ENCODE measurements at places on chromosomes 16 and 17.
A peak's percentile ranks its signal among the peaks of the same experiment; 100 is the strongest.

GRCh38 chr16:23195366-23195978 is 12.9 kb downstream of the SCNN1G start:
- ATAC-seq, result peak; percentile 79

GRCh38 chr17:57210972-57211411 is 45.3 kb upstream of the MSI2 start:
- ATAC-seq, result no peak

GRCh38 chr17:39777534-39778365 is 40.0 kb downstream of the GRB7 start:
- no peak for ATAC-seq

- no peak for ATAC-seq
Observed at GRCh38 chr16:51710905-51711563, 560.0 kb upstream of the SALL1 start.

DNA sequence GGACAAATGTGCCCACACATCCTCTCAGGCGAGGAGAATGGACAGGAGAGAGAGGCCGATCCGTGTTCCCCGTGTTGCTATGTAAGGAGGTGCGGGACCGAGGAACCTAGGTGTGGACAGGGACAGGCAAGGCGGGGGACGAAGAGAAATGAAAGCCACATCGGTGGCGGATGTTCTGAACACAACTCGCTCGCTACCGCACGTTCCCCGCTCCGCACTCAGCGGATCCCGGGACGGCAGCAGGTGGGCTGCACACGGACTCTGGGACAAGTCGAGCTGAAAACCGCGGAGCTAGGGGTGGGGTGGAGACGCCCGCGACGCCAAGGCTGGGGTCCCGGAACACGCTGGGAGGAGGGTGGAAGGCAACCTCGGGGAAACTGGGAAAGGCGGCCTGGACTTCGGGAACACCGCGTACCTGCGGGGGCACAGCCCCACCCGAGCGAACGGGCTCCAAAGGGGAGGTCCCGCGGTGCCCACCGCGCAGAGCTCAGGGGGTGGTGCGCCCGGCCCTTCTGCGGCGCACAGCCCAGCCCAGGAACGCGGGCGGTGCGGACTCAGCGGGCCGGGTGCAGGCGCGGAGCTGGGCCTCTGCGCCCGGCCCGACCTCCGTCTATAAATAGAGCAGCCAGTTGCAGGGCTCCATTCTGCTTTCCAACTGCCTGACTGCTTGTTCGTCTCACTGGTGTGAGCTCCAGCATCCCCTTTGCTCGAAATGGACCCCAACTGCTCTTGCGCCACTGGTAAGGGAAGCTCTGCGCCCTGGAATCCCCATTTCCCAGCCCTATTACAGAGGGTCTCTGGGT is at the start of gene MT1E:
TSS of gene MT1E (plus strand) at position 642 of the 803 bp plus-strand sequence. CDS start at position 713, 71 bp downstream.
- peak; percentile 88 for ATAC-seq

DNA sequence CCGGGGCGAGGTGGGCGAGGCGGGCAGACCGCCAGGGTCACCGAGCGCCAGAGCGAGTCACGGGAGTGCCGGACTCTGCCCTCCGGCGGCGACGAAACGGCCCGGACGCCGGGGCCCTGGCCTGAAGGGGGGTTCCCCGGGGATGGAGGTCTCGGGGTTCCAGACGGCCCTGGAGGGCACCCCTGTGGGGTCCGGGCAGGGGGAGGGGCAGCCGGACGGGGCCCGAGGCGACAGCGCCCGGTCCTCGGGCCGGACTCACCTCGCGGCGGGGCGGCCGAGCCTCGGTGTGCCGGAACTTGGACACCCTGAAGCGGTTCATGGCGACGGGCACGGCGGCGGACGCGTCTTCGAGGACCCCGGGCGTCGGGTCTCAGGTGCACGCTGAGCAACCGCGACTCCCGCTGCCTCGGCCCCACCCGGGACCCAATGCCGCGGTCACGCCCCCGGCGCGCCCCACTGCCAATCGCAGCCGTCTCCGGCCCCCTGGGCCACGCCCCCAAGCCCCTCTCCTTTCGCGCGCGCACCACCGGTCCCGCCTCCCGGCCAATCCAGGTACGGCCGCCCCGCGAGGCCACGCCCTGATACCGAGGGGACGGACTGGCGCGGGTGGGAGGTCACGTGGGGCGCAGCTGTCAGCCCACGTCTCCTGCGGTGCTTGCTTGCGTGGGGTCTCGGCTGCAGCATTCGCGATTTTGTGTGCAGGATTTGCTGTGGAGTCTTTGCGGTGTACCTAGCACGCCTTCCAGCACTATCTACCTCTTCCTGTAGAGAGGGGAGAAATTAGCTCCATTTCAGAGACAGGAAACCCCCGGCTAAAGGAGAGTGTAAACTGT is at the start of gene CORO7:
TSS of gene CORO7 (minus strand) at position 397 of the 833 bp plus-strand sequence. CDS start at position 319, 78 bp downstream.
- ATAC-seq, result peak; percentile 87

GRCh38 chr16:17963185-17963836 is 373.2 kb downstream of the NPIPA8 start:
- no peak for ATAC-seq
